Stimulated activated CD8-positive, alpha-beta memory T cell treated with anti-CD3 and anti-CD28 coated beads, Interleukin-15, amount 100 ng/mL, for 4 hours (primary cell): ENCODE measurements at places on chromosomes 4 and X.

DNA sequence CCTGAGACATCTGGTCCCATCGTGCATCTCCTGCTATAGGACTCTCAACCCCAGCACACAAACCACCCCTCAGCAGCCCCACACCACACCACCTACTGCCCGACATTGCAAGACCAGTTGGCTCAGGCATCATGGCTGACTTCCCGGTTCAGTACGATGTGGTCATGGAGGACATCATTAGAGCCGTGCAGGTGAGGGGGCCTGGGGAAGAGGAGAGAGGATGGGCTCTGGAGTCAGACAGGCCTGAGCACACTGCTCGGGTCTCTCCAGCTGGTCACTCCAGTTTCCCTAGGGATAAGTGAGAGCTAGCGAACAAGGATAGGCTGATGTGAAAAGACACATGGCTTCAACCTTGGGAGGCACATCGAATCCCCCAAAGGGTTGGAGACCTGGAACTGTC lies 17.2 kb downstream of the MAGED2 start:
- DNase-seq: no peak

- DNase-seq: no peak
Measured at GRCh38 chrX:113529426-113530013, 688.9 kb upstream of the AMOT start.

DNA sequence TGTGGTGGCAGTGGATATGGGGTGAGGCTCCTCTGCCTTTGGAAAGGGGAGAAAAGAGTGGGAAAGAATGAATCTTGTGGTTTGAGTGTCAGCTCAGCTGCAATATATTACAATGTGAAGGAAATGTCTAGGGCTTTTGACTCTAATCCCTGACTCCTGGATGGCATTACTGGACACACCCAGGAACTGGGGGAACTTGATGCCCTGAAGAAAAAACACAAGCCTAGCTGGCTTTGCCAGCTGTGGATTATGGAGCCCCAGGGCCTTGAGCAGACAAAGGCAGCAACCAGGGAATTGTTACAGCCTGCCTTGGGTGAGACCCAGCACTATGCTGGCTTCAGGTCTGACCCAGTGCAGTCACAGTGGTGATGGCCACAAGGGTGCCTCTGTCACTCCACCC lies 57.1 kb upstream of the CYSLTR1 start:
- no peak for DNase-seq

DNA sequence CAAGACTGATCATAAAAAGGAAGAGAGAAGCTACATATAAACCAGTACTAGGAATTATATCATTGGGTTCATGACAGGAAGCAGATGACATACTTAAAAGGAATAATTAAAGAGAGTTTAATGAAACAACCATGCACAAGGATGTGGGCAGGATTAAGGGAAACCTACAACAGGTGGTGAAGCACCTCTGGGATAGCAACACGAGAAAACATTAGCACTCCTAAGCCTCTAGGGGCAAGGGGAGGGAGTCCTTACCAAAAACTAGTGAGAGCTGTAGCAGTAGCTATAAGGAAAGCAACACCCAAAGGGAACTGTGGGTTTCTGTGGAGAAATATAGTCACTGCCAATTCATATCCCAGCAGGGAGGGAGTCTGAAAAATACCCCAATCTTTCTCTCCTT lies 7.2 kb upstream of the THOC2 start:
- DNase-seq: no peak

- DNase-seq: no peak
Measured at GRCh38 chr4:48227662-48228061, 42.0 kb downstream of the TEC start.

DNA sequence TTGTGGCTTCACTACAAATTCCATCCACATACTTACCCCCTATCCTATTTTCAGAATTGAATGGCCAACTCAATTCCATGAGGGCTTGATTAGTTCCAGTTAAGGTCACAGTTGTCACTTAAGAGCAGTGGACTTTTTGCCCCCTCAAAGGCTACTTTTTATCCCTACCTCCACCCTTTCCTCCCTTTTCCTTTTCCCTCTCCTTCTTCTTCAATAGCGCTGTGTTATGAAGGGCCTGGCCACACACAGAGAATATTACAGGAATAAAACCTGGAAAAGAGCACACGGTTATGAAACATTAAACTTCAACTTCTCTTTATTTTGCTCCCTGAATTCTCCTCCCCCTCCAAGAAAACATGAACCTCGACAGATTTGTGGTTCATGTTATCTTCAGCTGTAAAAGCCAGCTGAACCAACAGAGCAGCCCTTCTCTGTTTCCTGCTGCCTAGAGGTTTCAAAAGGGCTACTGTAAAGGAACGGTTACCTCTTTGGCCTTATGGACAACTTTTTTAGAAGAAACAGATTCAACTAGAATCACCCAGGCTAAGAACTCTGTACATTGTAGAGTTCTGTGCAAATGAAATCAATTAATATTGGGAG lies 87.0 kb upstream of the RPL34 start:
- no peak for DNase-seq

DNA sequence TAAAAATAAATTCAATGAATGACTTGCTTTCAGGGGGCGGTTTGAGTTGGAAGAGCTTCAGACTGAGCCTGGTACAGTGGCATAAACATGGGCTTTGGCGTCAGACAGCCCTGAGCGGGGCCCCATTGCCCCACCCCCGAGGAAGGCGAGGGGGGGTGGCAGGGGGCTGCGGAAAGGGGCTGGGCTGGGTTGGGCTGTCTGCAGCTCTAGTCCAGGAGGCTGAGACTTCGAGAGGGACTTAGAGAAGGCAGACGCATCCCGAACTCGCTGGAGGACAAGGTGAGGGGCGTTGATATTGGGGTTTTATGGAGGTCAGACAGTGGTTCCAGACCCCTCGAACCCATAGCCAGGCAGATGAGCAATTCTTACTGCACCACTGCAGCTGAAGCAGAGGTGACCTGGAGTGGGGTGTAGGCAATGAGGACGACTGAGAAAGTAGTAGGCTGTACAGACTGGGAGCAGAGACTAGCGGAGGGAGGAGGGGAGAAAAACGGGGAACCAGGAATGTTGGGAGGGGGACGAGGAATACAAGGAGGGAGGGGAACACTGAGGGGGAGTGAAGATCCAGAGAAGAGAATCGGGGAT lies at the start of gene MAGED2:
Gene MAGED2, plus strand, starts transcription at position 222 of the 585 bp plus-strand sequence. CDS start 1,587 bp downstream, outside the sequence.
- peak; percentile 21 for DNase-seq

- DNase-seq: no peak
Measured at GRCh38 chrX:20382082-20382481, 115.4 kb upstream of the RPS6KA3 start.

DNA sequence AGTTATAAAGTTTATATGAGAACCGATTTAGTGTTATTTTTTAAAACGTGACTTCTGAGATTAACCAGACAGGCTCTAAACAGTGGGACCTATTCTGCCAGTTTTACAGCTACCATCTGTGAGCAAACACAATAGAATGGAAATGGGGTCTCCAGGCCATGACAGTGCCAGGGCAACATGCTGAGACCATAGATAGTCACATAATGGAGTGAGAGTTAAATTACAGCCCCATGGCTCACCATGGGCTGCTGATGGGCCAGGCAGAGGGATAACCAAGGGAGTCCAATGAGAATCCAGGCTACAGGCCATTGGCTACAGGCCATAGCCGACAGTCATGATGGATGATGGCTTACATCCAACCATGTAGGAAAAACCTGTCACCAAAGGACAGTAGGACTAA lies 183.5 kb upstream of the NDP start:
- DNase-seq: no peak

DNA sequence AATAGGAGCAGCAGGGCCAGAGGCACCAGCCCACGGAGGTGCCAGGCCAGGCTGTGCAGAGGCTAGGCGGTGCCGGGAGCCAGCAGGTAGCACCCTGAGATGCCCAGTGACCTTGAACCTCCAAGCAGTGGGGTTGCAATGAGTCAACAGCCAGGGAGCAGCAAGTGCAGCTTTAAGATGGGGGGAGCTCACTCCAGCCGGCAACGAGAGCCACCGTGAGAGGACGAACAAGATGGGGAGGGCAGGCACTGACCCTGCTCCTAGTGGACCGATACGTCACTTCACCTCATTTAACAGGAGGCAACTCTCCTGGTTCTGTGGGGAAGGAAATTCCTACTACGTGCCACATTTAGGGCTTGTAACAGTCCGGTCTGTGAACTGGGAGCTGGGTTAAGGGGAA lies 4.8 kb downstream of the LETM1 start:
- DNase-seq: no peak

DNA sequence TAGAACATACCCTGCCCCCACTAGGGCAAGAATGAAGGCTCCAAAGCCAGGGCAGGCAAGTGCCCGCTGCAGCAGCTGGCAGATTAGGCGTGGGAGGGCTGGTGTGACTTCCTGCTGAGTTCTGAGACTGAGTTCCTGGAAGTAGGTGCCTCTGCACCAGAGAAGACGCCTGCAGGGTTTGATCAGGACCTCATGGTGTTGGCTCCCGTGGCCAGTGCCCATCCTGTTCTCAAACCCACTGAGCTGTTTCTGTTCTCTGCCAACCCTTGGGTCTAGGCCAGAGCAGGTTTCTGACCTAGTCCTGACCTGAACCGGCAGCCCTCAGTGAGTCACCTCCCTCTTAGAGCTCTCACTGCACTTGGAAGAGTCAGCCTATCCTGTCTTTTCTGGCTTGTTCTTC lies 220.7 kb downstream of the HS6ST2 start:
- peak; percentile 27 for DNase-seq

DNA sequence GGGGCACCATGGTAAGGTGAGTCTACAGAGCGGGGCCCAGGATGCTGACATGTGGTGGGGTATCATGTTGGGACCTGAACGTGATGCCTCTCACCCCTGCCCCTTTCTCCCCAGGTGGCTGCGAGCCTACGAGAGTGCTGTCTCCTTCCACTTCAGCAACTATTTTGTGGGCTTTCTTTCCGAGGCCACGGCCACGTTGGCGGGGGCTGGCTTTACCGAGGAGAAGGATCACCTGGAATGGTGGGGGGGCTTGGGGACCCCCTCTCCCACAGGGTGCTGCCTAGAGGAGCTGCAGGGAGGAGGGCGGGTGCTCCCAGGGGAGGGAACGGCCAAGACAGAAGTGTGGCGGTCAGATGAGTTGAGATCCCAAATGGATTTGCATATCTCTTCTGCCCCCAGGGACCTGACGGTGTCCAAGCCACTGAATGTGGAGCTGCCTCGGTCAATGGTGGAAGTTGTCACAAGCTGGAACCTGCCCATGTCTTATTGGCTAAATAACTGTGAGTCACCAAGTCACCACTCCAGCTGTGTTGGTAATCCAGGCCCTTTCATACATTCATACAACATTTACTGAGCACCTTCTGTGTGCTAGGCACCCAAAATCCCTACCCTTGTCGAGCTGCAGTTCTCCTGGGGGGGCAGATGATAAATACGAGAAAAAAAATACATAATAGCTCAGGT lies 5.5 kb downstream of the PORCN start:
- no peak for DNase-seq

DNA sequence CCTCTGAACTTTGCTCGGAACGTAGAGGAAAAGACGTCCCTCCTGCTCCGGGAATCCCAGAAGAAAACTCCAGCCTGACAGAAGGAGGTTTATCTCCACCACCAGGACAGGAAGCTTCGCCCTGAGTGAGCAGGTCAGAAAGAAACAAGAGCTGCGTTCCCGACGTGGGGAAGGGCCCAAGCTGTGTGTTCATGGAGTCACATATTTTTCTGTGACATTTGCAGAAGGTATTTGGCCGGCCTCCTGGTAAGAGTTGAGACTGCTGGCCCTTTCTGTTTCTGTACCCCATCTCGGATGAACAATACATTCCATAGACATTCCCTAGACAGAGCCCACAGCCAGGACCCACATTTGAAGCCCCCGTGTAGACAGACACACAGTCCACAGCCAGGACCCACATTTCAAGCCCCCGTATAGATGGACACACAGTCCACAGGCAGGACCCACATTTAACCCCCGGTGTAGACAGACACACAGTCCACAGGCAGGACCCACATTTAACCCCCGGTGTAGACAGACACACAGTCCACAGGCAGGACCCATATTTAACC lies 230.8 kb downstream of the SHOX start:
- no peak for DNase-seq

DNA sequence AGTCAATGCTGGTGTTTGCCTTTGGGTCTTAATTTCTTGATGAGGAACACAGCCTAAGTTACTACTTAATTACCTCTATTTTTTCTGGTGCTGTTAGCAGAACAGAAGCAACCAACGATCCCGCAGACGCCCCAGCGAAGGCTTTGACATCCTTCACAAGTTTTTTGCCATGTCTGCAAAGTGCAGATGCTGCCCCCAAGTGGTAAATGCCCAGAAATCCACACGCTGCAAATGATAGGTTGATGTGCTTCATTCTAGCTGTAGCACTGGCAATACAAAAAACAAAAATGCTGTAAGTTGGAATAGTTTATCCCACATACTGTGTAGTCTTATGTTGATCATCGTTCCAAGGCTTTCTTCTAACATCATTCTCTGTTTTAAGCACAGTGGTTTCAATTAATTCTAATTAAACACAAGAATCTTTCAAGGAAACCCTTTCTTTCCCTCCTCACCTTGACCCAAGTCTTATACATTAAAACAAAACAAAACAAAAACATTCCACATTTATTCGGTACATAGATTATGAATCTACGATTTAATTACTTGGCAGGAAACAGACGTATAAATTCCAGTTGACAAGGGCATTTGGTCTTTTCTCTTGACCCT lies 1.2 kb downstream of the PNPLA4 start:
- peak; percentile 33 for DNase-seq
